ENCODE measurements at places on chromosomes 2 and 18.

GRCh38 chr2:235939471-235939870 lies 228.7 kb downstream of the GBX2 start:
- no peak for DNase-seq

DNA sequence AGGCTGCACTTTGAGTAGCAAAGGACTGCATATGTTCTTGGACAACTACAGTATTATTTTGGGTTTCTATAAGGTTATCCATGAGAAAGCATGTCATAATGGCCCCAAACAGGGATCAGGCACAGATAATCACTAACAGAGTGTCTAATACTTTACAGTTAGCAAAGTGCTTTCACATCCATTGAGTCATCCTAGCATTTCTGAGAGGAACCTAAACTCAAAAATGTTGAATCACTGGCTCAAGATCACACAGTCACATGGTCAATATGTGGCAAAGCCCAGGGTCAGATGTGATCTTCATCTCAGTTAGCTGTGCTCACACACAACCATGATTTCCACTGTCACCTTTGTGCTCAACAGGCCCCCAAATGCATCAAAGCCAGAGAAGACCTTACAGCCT lies 156.1 kb upstream of the VRK2 start:
- DNase-seq: no peak

DNA sequence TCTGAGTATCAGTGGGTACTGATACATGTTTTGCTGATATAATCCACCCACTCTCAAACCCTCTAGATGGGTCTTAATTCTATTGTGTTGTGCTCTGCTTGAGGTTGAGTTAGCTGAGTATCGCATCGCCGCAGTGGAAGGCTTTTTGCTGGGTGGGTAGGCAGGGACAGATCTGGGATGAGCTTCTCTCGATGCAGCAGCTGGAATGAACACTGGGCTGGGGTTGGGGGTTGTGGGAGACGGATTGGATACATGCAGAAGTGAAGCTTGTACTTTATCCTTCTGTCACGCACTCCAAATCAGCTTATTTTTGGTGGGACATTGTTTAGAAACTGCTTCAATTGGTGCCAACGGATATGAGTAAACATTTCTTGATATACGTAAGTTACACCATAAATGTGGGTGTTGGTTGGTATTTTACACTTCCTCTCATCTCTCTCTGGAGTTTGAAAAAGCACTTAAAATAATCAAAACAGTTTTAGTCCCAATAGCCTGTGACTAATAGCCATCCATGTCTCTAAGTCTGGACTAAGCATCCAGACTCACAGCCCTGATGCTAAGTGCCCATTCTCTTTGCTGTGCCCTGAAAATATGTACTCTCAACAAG lies 107.1 kb downstream of the POLE4 start:
- no peak for DNase-seq

DNA sequence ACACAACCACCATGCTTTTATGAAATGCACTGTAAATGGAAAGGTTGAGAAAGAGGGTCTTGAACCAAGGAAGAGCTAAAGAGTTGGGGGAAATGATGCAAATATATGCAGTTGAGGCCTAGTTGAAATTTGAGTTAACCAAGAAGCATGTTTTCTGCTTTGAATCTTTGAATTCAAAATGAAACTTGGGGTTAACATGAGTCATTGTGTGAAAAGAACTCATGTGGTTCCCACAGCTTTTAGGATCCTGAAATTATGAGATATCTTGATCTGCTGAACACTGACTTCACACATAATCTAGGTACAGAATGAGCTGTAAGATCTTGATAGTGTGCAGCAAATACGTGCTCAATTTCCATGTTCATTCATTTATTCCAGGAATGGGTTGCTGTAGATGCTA lies 422.9 kb upstream of the TRIB2 start:
- DNase-seq: no peak

GRCh38 chr2:64672708-64673107 lies 19.0 kb upstream of the SERTAD2 start:
- DNase-seq: no peak

GRCh38 chr2:217573571-217573970 lies 429.2 kb downstream of the TNS1 start:
- DNase-seq: no peak

DNA sequence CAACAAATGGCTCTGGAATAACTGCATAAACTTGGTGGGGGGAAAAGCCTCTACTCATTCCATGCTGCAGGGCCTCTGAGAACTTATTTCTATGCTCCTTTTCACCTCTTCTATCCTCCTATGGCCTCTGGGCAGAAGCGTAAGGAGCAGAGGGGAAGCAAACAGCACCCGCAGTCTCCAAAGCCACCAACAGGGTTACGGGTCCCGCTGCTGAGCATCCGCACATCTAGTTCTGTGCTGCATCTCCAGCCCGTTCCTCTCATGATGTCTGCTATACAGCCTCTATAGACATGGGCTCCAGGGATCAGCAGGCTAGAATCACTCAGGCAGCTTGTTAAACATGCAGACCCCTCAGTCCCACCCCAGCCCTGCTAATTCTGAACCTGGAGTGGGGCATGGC lies 25.9 kb downstream of the PSTPIP2 start:
- DNase-seq: no peak

DNA sequence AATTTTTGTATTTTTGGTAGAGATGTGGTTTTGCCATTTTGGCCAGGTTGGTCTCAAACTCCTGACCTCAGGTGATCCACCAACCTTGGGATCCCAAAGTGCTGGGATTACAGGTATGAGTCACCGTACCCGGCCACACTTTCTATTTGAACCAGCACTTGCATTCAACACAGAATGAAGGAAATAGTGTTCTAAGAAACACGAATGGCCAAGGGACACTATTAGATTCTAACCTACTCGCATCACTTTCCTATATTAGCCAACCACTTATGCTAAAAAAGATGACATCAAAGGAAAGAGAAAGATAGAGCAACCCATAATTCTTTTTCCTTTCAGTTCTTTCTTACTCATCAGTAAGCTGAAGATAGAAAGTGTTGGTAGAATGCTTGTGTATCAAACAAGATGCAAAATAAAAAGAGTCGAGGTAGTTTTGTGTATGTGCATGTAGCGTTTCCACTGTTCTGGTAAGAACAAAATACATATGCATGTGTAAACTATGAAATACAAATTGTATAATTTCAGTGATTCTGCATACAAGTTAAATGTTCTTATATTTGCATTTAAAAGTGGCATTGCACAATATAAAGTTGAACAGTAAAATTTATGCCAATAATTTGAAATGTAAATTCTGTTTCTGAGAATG lies 247.6 kb downstream of the CDCA7 start:
- no peak for DNase-seq

GRCh38 chr2:99615247-99615771 lies 125.5 kb upstream of the REV1 start:
- no peak for DNase-seq

DNA sequence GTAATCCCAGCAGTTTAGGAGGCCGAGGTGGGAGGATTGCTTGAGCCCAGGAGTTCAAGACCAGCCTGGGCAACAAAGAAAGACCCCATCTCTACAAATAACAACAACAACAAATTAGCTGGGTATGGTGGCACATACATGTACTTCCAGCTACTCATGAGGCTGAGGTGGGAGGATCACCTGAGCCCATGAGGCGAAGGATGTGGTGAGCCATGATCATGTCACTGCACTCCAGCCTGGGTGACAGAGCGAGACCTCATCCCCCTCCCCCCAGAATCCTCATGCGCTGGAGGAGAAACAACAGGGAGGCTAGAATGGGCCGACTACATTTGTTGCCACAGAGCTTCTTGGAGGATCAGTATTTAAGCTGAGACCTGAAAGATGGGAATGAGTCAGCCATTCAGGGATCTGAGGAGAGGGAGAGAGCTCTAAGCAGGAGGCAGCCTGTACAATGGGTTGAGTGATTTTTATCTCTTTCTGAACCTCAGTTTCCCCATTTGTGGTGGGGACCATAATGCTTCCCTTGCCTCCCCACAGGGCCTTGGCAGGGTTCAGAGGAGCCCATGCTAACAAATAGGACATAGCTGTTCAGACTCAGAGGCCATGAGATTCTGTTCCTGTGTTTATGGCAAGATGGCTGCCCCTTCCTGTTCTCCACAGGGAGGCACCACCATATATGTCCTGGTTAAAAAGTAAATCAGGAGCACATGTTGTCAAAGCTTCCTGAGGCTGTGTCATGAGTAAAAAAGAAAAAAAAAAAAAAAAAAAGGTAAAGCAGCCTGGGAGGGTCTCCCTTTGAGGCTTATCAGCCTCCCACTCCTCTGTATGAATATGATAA lies 131.4 kb upstream of the HAAO start:
- no peak for DNase-seq

DNA sequence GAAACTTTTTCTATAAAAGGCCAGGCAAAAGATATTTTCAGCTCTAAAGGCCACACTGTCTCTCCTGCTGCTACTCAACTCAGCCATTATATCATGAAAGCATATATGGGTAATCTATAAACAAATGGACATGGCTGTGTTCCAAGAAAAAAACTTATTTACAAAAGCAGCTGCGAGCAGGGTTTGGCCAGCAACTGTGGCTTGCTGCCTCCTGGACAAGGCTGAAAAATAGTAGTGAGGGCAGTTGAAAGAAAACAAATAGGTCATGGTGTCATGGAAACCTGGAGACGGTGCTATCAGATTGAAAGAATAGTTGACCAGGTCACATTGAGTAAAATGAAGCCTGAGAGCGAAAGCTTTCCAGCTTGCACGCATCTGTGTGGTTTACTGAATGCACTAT lies 89.2 kb upstream of the LRATD1 start:
- DNase-seq: no peak

DNA sequence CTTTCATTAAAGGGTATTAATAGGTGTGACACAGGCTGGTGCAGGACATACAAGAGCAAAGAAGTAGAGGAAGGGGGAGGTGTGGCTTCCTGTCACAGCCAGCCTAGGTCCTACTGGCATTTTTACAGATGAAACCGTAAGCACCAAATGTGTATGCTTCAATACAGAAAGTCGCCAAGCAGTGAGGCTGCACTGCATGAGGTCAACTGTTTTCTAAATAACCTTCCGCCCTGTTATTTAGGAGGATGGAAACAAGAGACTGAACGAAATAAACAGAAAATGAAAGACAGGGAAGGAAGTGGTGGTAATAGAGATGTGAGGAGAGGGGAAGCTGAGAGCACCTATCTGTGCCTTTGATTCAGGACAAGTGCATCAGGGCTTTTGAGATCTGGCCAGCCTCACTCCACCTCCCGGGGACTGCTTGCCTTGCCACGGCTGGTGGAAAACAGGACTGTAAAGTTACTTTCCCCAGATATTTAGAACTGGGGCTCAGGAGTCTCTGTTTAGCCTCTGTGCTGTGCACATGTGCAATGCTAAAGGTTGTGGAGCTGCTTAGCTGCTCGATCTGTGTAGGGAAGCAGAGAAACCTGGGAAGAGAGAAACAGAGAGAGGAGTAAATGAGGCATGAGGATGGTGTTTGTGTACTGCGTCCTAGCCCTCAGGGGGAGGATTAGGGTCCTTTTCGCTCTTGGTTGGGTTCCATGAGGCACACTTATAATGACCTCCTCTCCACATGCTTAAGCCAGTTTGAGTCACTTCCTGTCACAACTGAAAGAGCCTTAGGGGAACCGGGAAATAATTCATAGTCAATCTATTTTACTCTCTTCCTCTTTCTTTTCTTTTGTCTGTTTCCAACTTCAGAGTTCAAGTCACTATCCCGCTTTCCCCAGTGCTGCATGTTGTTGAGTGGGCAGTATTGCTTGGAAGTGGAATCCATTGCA lies 62.3 kb upstream of the BOD1L2 start:
- no peak for DNase-seq

- no peak for DNase-seq
Observed at GRCh38 chr2:84942964-84943421, 28.0 kb upstream of the KCMF1 start.

- DNase-seq: no peak
Observed at GRCh38 chr2:190207930-190208329, 111.7 kb downstream of the HIBCH start.

DNA sequence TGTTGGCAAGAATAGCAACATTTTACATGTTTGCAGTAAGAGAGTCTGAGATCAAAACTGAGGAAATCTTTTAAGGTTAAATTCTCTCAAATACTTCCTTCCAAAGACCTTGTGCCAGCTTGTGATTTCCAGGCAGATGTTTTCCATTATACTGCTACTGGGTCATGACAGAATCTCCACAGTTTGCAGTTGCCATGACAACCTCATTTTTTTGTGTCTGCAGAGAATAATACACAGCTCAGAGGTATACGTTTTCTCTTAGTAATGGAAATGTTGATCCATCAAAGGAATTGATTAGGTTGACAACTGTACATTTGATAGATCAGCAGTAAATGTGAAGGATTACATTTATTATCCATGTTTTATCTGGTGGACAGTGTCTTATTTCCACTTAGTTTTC lies 29.1 kb upstream of the CSRNP3 start:
- no peak for DNase-seq

DNA sequence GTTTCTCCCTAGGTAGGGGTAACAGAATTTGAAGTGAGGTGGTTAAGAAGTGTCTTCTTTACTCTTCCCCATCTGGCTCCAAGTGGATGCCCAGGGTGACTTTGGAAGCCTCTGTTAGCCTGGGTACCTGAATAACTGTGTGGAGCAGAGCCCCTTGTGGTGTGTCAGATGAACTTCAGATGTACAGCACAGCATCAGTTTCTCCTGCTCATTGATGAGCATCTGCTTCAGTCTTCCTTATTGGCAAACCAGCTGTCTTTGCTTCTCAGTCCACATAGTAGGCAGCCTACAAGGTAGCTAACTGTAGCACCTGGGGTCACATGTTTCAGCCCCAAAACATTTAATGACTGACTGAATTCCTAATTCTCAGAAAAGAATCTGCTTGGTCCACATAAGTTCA lies 56.2 kb upstream of the ATP8B1 start:
- DNase-seq: no peak

DNA sequence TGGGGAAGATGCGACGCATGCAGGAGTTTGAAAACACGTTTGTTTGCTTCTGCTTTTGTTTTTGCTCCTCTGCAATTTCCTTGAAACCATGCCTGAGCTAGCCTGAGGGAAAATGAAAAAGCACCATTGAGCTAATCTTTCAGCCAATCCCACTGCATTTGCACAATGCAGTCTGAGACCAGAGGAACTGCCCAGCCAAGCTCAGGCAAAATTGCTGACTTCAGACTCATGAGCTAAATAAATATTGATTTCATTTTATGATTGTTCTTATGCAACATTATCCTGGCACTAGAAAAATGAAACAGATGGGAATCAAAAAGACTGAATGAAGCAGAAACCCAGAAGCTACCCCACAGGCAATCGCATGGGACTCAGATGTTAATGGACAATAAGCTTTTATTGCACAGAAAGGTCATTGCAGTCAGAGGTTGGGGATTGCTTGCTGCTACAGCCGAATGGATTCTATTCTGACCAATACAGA lies 37.0 kb downstream of the TPRKB start:
- DNase-seq: no peak

DNA sequence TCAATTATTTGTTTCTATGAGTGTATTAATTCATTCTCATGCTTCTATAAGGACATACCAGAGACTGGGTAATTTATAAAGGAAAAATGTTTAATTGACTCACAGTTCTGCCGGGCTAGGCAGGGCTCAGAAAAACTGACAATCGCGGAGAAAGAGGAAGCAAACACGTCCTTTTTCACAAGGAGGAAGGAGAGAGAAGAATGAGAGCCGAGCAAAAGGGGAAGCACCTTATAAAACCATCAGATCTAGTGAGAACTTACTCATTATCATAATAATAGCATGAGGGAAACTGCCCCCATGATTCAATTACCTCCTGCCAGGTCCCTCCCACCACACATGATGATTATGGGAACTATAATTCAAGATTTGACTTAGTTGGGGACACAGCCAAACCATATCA lies 294.0 kb downstream of the DSC3 start:
- DNase-seq: no peak

GRCh38 chr2:23135481-23136100 lies 249.4 kb upstream of the KLHL29 start:
- DNase-seq: no peak
